Activated CD4-positive, alpha-beta T cell treated with anti-CD3 and anti-CD28 coated beads, Interleukin-2, amount 10 ng/mL, durations not matched to agents 7 days and 5 days (primary cell): ENCODE measurements at places on chromosomes 4 and X. TPM values are rescaled to one million over a fixed set of nuclear protein-coding genes. Genes with fewer than 3 reads are reported as not detected.
A peak's percentile ranks its signal among the peaks of the same experiment; 100 is the strongest.

ADGRG2 gene
- not detected for total RNA-seq

DNA sequence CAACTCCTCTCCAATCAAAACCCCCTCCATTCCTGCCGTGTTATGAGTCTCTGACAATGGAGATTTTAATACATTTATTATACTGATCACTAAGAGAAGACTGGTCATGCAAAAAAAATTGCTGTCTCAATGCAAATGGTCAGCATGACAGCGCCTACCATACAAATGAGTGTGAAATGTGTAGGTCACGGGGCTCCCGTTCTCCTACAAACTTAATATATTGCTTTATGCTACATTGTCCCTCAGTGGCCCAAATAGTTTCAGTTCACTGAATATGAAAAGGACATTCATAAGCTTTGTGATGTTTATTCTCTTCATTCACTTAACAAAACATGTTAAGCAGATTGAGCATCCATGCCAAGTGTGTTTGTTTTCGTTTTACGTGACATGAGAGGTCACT lies 116.1 kb downstream of the SPANXN3 start:
- DNase-seq: no peak

GRCh38 chr4:186588503-186588902 lies 33.1 kb upstream of the MTNR1A start:
- no peak for DNase-seq

DNA sequence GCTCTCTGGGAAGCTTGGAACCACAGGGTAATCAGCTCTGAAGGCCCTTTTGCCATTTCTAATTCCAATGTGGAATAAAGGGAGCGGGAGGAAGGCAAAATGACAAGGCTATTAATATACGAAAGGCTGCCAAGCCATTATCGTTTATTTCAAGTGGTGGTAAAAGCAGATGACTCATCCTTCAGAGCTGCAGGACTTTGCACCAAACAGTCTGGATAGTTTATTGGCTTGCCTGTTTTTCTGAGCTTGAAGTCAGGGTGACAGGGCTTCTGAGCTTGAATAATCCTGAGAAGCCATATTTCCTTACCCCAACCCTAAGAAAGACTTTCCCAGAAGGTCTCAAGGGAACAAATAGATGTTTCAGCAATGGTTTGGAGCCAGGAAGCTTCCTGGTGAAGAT lies 7.7 kb upstream of the GABRE start:
- DNase-seq: no peak

GRCh38 chrX:150200820-150201287 lies 162.3 kb upstream of the MAMLD1 start:
- peak; percentile 15 for DNase-seq

GRCh38 chr4:54384563-54384962 lies 155.5 kb downstream of the PDGFRA start:
- no peak for DNase-seq
